ENCODE measurements at places on chromosomes 1 and 21. TPM values are rescaled to one million over a fixed set of nuclear protein-coding genes. Genes with fewer than 3 reads are reported as not detected.

CAMK1G gene
- not detected for polyA plus RNA-seq

AUNIP gene
- polyA plus RNA-seq: not detected

CD53 gene
- 3.7 TPM for polyA plus RNA-seq

KIF17 gene
- 7.2 TPM for polyA plus RNA-seq

SLC41A1 gene
- polyA plus RNA-seq: 198 TPM

RGS16 gene
- polyA plus RNA-seq: 2.1 TPM

SHISA4 gene
- 53.2 TPM for polyA plus RNA-seq

All from heart left ventricle (tissue), 16 donors.